ENCODE measurements at places on chromosomes 12 and 14.

DNA sequence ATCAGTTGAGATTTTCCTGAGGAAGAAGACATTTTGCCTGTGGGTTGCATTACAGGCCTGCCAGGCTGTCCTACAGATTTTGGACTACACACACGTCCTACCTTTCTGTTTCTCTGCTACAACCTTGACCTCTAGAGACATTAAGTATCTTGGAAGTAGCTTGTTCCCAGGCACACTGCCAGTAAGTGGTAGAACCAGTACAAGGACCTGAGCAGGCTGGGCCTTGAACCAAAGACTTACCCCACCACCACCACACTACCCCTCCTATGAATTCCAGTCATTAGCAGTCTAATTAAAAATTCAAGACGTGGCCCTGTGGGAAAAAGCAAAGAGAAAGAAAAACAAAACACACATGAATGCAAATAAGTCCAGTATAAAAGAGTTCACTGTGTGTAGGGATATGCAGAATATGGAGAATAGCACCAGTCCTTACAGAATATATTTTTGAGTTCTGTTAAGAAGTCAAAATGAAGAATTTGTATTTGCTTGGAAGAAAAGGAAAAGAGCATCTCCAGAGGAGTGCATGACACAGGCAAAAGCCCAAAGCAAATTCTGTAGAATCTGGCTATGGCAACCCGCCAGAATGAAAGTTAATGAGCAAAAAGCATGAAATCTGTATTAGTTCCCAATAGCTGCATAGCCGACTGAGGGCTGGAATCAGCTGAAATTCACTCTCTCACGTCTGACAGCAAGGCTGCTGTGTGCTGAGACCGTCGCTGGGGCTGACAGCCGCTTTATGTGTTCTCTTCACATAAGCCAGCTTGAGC lies 74.3 kb upstream of the ST8SIA1 start:
- no peak for DNase-seq

- DNase-seq, result no peak
These were observed 8.4 kb upstream of the GLIPR1 start for GRCh38 chr12:75471902-75472890.

GRCh38 chr12:8699714-8700113 lies 1.9 kb downstream of the RIMKLB start:
- no peak for DNase-seq

DNA sequence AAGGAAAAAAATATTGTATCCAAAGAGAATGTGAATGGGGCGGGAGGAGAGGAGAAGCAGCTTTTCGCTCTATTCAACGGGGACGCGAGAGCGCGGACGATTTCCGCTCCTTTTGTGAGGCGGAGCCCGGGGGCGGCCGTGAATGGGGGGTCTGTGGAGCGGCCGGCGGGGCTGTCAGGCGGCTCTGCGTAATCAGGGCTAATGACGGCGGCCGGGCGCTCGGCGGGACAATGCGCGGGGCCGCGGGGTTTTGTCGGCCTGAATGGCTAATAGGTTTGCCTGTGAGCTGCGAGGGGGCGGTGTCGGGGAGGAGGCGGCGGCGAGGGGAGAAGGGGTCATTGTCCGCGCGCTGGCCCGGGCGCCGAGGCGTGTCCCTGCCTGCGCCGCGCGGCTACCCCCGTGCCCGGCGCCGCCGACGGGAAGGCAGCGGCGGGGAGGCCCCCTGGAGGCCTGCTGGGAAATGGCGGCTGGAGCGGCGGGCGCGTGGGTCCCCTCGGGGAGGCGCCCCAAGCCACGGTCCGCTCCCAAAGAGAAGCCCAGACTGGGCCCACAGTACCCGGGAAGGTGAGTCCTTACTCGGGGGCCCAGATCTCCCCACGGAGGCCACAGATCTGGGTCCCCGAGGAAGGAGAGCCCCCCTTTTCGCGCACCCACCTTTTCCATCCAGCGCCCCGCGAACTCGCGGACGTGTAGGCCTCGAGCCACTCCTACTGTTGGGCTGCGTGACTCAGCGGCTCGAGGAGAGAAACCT lies 6.0 kb downstream of the SIX6 start:
- no peak for DNase-seq

- DNase-seq, result no peak
These were observed 34.8 kb downstream of the KCNK13 start for GRCh38 chr14:90096566-90096965.

GRCh38 chr14:69675877-69676416 lies 64.6 kb downstream of the SUSD6 start:
- peak; percentile 62 for DNase-seq

DNA sequence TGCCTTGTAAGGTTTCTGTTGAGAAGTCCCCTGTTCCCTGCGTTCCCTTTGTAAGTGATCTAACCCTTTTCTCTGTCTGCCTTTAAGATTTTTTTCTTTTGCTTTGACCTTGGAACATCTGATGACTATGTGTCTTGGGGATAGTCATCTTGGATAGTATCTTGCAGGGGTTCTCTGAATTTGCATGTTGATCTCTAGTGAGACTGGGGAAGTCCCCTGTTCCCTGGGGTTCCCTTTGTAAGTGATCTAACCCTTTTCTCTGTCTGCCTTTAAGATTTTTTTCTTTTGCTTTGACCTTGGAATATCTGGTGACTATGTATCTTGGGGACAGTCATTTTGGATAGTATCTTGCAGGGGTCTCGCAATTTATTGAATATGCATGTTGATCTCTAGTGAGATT lies 38.2 kb upstream of the TMX1 start:
- no peak for DNase-seq

DNA sequence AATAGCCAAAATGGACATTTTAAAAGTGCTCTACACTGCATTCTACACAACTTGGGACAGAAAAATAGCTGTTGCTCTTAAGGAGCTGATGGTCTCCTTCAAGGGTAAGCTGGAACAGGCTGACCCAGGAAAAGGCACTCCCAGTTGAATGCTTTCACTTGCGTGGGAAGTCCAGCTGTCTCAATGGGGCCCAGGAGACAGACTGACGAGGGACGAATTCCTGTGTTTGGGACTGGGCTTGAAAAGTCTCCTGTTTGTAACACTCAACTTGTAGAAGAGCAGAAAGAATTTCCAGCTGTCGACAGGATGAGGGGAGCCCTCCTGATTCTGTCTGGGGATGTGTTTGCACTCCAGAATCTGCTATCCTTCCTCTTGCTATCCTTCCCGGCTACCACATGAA lies 180.8 kb downstream of the ZFP36L1 start:
- DNase-seq, result no peak

- DNase-seq, result no peak
These were observed 174.1 kb upstream of the PRICKLE1 start for GRCh38 chr12:42763682-42764081.

- no peak for DNase-seq
These were observed 82.4 kb downstream of the PPP2R5E start for GRCh38 chr14:63460680-63461369.

DNA sequence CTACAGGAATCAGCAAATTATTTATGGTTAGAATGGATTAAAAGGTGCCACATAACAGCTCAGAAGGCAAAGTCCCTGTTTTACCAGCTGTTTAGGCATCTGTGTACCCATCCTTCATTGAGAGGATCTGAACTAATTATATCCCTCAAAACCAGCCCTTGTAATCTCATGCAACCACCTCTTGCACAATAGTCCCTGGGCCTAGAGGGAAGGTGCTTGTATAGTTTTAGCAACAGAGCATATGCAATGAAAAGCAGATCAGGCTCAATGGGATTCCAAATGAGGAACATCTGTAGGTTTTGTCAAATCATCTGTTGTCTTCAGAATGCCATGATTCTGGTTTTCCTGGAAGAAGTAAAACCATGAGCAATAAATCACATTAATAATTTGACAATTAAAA lies 26.0 kb upstream of the GLIPR1L2 start:
- DNase-seq, result no peak

DNA sequence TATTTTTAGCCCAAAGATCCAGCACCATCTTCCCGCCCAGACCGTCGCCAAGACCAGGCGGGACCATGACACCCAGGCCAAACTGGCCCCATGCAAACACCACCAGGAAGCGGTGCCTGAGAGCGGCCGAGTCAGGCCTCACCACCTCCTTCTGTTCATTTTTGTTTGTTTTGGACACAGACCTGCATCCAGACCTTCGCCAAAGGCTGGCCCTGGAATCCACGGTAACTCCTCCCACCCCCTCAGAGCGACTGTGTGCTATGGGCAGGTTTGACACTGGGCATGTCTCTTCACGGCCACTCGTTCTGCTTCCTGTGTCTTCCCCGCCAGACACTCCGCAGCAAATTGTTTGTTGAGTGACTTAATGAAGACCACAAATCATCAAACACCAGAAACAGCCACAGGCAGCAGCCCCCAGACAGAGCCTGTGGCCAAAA lies 47.1 kb downstream of the NCOR2 start:
- DNase-seq, result no peak

DNA sequence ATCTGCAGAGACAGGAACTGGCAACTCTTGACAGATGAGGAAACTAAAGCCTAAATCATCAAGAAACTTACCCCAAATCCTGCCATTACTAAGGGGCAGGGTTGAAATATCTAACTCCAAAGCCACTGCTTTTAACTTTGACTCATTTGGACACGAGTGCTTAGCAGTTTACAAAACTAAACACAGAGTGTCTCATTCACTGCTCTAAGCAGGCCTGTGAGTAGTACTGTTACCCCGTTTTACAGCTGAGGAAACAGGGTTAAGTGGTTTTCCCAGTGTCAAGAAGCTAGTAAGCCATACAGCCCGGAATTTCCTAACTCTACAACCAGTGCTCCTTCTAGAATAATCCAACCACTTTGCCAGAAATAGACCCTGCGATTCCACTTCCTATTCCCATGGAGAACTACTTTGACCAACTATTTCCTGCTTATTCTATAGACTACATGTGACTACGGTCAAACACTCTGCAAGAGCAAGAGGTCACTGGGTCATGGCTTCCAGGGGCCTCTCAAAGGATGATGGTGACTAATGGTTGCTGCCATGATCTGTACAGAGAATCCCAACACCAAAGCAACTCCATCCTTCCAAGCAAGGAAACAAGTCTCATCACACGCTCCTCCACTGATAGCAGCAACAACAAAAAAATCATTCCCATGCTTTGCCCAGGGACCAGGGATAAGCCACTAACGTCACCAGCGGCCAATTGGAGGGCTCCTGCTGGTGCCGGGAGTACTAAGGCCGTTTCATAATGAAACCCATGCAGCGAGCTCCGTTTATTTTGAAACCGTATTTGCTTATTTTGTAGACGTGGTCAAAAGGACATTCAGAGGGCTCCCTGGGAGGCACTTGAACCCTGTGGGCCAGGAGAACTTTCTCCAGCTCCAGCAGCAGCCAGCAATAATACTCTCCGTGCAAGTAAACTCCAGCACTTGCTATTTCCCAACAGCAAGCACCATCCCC lies 56.3 kb downstream of the NUAK1 start:
- DNase-seq, result no peak

DNA sequence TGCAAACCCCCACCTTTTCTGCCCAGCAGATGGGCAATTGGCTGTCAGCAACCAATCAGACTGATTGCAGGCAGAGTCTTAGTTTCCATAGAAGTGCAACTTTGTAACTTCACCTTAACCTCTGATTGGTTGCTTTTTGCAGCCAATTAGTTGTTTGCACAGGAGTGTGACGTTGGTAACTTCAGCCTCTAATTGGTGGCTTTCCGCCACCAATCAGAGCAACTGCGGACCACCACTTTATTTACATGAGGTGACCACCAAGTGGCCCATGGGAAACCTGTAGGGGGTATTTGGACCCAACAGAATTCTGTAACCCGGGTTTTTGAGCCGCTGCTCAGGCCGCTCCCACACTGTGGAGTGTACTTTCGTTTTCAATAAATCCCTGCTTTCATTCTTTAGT lies 32.3 kb downstream of the CDKN1B start:
- DNase-seq, result no peak

- DNase-seq, result no peak
These were observed 41.0 kb upstream of the KCNJ8 start for GRCh38 chr12:21815306-21816062.

GRCh38 chr12:54419088-54419887 lies at the start of gene ITGA5:
TSS of gene ITGA5 (minus strand) at chr12:54419266. CDS start at chr12:54419198, 68 bp downstream.
- DNase-seq, result peak; percentile 50

DNA sequence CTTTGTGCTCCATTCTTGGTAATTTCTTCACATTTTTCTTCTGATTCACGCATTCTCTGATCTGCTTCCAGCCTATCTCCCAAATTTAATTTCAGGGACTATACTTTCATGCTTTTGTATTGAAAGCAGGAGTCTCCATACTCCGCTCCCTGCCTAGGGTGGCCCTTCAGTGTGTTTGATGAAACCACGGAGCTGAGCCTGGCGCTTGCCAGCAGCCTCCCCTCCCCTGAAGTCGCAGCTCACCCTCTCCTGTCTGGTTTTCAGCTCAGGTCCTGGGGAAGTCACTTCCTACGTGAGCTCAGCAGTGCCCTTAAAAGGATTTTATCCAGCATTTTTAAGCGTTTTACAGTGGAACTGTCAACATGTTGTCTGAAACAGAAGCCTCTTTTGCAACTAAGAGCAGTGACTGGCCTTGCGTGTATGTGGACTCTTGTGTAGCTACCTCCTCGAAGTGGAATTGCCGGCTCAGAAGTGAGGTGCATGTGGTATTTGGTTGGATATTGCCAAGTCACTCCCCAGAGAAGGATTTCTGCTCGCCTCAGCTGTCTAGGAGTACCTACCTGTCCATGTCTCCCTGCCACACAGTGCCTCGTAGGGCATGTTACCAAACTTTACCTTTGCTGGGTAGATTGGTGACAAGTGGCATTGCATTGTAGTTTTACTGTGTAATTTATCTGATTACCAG lies 78.5 kb downstream of the TESC start:
- DNase-seq, result no peak

DNA sequence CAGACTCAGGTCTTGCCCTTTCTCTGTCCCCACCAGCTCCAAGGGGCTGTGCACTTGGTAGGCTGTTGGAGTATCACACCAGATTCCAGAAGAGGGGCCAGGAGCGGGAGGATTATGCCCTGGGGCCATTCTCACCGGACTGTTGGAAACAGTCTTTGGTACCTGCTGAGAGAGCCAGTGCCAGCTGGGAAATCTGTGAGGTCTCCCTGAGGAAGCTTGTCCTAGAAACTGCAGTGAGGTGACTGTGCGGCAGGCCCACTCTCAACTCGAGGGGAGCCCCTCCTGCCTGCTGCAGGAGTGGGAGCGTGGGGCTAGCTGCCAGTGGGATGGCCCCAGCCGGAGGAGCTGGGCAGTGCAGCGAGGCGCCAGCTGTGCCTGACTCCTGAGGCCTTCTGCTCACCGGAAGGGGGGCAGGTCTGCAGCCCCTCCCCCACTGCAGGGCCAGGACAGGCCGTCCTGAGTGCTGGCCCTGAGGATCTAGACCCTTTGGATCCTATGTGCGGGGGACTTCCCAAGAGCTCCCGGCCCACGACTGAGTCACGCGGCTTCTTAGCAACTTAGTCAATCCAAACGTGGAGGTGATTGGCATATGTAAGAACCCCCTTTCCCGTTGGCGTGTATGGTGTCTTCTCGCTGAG lies 295.2 kb downstream of the CACNA1C start:
- DNase-seq, result no peak

GRCh38 chr14:105087308-105087962 lies 22.2 kb upstream of the GPR132 start:
- DNase-seq, result no peak

Measured in stimulated activated CD4-positive, alpha-beta T cell treated with anti-CD3 and anti-CD28 coated beads, Interleukin-4, amount 100 ng/mL, for 24 hours (primary cell).